ENCODE measurements at places on chromosomes 2 and 18.
A peak's percentile ranks its signal among the peaks of the same experiment; 100 is the strongest.

- DNase-seq, result no peak
Measured at GRCh38 chr2:131488306-131489205, 3.6 kb downstream of the MZT2A start.

GRCh38 chr18:21109936-21110712, 1.5 kb downstream of the ROCK1 start:
- DNase-seq, result no peak

- DNase-seq, result no peak
Measured at GRCh38 chr18:63575681-63576080, 11.5 kb upstream of the SERPINB13 start.

DNA sequence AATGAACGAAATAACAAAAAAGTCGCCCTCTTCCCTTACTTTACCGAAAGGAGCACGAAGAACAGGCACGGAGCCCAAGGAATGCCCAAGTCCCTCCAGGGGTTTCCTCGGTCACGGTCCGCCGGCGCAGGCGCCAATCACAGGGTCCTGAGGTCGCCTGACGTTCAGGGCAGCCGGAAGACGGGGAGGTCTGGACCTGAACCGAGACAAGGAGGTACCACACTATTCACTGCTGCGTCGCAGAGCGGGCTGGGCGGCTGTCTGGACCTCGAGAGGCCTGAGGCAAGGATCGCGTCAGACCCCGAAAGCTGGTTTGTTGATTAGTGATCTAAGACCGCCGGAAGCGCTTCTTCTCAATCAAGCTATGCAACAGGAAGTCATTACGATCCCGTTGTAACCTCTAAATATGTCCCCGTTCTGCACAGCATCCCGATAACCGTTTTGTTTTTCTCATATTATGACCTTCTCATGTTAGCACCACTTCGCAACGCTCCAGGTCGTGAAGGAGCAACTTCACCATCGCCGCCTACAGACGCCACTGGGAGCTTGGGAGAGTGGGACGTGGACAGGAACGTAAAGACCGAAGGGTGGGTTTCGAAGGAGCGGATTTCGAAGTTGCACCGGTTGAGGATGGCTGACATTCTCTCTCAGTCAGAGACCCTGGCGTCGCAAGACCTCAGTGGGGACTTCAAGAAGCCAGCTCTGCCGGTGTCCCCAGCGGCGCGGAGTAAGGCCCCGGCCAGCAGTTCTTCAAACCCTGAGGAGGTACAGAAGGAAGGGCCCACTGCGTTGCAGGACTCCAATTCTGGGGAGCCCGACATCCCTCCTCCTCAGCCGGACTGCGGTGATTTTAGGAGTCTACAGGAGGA, at the start of the genes SLC4A1AP and SUPT7L:
Gene SLC4A1AP (plus strand): TSS at position 605 of the 869 bp plus-strand sequence. CDS start 26 bp downstream, at position 631.
Gene SUPT7L (minus strand): TSS at position 330 of the 869 bp plus-strand sequence. CDS start 1,422 bp downstream, outside the sequence.
- DNase-seq, result peak; percentile 60

GRCh38 chr18:56570978-56571377, 67.4 kb downstream of the TXNL1 start:
- no peak for DNase-seq

- DNase-seq, result no peak
Measured at GRCh38 chr2:64342195-64343099, 111.5 kb upstream of the LGALSL start.

- no peak for DNase-seq
Measured at GRCh38 chr2:64376926-64377325, 77.0 kb upstream of the LGALSL start.

- DNase-seq, result no peak
Measured at GRCh38 chr2:231655488-231655887, 52.8 kb upstream of the PTMA start.

- no peak for DNase-seq
Measured at GRCh38 chr2:39435741-39436591, 1.1 kb downstream of the MAP4K3 start.

DNA sequence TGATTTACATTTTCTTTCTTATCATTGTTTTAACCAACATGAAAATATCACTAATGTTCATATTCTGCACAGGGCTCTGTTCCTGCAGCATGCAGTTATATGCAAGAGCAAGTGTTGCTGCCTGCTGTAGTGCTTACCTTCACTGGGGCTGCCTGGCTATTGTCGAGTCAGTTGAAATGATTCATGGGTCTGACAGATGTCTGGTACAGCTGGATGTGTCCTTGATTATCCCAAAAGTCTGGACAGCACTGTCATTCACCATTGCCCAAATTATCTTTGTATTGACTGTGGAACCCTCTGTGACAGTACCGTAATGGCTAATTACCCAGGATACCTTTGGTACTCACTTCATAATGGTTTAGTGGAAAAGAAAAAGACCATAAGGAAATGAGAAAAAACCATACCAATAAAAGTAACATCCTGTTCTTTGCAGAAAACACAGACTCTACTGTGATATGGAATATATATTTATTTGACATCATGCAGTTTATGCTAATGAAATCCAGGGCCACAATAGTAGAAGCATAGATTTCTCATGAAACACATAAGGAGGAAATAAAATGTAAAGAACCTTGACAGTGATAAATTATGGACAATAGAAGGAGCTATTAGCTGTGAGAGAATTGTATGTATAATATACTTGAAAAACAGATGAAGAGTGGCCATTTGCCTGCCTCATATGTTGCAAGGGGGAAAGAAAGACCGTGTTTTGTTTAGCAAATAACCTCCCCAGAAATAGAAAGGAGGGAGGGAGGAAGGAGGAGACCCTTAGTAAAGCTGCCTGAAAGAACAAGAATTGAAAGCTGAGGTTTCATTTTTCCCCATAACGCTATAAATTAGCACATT, 249.8 kb upstream of the ATP5MC3 start:
- peak; percentile 70 for DNase-seq

GRCh38 chr2:224837558-224837957, 121.4 kb upstream of the CCDC195 start:
- DNase-seq, result no peak

DNA sequence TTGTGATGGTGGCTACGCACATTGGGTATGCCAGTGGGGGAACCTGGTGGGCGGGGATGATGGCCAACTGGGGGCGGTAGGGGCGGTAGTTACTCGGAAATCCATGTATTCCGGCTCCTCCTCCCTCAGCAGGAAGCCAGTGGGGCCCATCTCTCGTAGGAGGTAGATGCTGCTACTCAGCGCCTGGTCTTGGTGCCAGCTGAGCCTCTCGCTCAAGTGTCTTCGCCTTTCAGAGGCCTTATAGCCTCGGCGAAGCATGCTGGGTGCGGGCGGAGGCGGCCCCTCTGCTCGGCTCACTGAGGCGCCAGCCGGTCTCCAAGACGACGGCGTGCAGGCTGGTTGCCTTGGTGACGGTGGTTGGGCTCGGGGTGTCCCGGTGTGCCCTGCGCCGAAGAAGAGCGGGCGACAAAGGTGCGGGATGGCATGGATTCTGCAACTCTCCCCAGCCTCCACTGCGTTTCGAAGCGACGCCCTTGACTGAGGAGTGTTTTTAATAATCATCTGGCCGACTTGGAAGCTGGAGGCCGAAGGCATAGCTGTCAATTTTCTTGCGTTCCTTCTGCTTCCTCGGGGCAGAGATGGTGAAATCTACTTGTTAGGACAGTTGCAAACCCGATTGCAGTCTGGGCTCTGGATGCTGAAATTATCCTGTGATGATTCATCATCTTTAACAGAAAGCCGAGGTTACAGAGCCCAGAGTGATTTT, at the start of gene ZSWIM2:
Gene ZSWIM2 (minus strand): TSS at position 298 of the 706 bp plus-strand sequence. CDS start 40 bp downstream, at position 258.
- DNase-seq, result peak; percentile 36

- peak; percentile 44 for DNase-seq
Measured at GRCh38 chr2:113225263-113226259, 51.8 kb downstream of the PSD4 start.

DNA sequence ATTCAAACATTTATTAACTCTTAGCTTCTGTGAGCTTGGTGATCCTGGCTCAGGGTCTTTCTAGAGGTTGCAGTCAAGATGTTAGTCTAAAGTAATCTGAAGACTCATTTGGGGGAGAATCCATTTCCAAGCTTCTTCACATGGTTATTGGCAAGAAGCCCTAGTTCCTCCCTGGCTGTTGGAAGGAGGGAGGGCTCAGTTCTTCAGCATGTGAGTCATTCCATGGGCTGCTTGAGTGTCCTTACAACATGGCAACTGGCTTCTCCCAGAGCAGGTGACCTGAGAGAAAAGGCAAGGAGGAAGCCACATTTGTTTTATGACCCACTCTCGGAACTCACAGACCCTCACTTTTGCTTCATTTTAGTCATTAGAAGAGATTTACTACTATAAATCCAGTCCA, 10.6 kb upstream of the C2orf74 start:
- no peak for DNase-seq

DNA sequence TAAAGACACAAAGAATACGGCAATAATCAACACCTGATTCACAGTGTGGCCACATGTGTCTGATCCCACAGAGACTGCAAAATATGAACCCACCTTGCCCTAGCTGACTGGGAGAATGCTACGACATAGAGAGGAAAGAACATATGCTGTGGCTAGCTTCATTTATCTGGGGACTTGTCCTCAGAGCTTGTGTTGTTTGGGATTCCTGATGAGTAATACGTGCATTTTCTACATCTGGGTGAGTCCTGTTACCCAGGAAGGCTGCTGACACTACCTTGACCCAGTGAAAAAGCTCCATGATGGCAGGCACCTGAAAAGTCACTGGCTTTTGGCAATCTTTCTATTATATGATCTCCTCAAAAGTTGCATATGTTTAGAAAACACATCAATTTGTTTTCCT, 427.7 kb upstream of the LYPD1 start:
- DNase-seq, result no peak

GRCh38 chr2:24107-24506, 22.2 kb downstream of the FAM110C start:
- no peak for DNase-seq

- no peak for DNase-seq
Measured at GRCh38 chr2:241863536-241863954, 4.9 kb upstream of the PDCD1 start.

- DNase-seq, result no peak
Measured at GRCh38 chr2:11812466-11813248, 66.2 kb downstream of the LPIN1 start.

DNA sequence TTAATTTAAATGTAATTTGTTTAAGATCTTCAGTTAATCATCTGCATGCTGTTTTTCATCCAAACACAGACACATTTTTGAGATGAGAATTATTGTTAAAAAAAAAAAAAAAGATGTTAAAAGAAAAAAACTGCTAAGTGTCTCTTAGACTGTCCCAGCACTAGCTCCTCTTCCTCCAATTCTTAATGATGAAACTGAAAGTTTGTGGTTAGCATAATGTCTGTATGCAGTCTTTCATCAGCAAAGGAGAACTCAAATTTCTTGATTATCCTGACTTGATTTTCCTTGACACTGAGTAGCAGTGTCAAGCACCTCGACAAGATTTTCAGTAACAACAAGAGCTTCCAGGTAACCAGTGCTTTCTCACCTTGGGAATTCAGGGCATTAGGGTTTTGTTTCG, 274.4 kb downstream of the LRRTM1 start:
- no peak for DNase-seq

DNA sequence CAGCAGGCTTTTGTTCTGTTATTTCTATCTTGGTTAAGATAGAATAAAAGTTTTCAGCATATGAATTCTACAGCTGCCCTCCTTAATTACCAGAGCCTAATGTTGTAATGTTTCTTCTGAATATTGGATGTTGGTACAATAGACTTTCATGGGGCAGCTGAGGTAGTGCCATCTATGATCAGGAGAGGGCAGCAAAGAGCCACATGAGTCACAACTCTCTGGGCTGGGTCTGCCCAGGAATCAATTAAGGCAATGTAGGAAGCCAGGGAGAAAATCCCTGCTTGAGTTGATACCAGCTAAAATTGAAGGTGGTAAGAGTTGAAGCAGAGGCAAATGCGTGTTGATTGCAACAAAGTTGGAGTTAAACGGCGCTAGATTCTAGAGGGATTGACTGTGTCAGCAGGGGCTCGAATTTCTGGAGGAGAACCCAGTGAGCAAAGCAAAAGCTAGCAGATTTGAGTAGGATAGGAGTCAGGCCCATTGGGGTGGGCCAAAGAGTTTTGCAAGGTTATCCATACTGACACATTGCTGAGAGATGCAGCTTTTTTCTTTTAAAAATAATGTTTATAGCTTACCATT, 10.6 kb upstream of the MC5R start:
- no peak for DNase-seq

GRCh38 chr2:237872178-237872887, 12.9 kb downstream of the RAMP1 start:
- DNase-seq, result no peak

- no peak for DNase-seq
Measured at GRCh38 chr18:50232419-50232818, 33.9 kb downstream of the CFAP53 start.

GRCh38 chr2:189360861-189361260, 80.4 kb upstream of the WDR75 start:
- no peak for DNase-seq

- DNase-seq, result no peak
Measured at GRCh38 chr2:26174691-26175465, 2.0 kb downstream of the GAREM2 start.

DNA sequence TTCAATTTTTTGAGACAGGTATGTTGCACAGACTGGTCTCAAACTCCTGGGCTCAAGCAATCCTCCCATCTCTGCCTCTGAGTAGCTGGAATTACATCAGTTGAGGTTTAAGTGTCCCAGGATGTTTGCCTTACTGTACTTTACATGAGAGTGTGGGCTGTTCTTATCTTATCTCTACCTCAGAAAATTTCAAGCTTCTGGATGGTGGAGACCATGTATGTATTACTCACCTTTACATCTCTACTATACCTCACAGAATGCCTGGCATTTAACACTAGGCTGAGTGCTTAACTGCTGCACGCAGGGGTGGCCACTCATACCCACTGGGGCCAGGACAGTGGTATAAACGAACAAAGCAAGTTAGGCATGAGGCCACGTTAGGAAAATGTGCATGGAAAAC, 272.0 kb upstream of the RAB12 start:
- no peak for DNase-seq

- no peak for DNase-seq
Measured at GRCh38 chr18:49980896-49981295, 167.6 kb upstream of the ACAA2 start.

GRCh38 chr2:27832396-27832795, 57.8 kb downstream of the RBKS start:
- DNase-seq, result no peak

GRCh38 chr2:109364217-109364616, 235.2 kb downstream of the SH3RF3 start:
- no peak for DNase-seq

DNA sequence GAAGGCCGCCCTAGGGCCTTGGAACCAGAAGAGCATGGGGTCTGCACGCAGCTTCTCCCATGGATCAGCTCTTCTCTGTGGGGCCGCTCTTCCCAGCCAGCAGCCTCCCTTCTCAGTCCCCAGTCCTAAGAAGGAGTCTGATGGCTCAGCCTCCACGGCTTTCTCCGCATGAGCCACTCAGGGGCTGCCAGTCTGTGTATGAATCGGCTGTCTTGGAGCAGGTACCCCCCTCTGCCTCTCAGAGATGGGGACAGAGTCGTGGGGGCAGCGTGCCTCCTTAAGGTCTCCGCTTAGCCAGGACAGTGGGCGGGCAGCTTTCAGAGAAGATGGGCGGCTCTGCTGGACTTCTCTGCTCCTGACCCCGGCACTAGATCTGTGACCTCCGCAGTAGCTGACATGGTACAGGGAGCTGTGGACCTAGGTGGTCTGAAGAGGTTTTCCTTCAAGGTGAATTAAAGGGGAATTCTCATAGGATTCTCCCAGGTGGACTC, 21.6 kb downstream of the INPP5D start:
- no peak for DNase-seq

DNA sequence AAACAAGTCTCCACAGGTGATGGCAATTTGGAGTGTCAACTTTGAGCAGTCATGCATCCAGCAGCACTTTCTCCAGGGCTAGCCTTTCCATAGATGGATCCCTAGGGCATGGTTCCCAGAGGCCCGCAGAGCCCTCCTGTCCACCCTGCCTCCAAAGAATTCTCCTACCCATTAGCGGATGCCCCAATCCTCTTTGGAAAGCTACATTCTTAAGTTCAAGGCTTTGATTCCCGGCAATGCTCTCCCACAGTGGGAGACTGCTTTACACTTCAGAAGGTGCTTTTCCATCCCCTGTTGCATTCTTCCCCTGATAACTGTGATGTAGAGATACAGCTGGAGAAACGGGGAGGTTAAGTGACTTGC, 61.3 kb downstream of the ACAA2 start:
- DNase-seq, result no peak
